Myocyte (in vitro differentiated cells): ENCODE measurements at places on chromosomes 2 and 18. TPM values are rescaled to one million over a fixed set of nuclear protein-coding genes. Genes with fewer than 3 reads are reported as not detected.

STPG4 gene
- total RNA-seq, result 0.24 TPM in 1 of 2 replicates, not detected in the other

CAPN14 gene
- 0.05 TPM in 1 of 2 replicates, not detected in the other for total RNA-seq

LCT gene
- 0.16 TPM in 1 of 2 replicates, not detected in the other for total RNA-seq

CLASP1 gene
- total RNA-seq, result 42.4 and 43.9 TPM in 2 replicates

CYS1 gene
- 0.16 and 1.1 TPM in 2 replicates for total RNA-seq

BUB1 gene
- 2.1 and 5.8 TPM in 2 replicates for total RNA-seq

PRKD3 gene
- 19.6 and 24.2 TPM in 2 replicates for total RNA-seq

NCL gene
- total RNA-seq, result 148 and 165 TPM in 2 replicates

GALNT3 gene
- total RNA-seq, result 0.16 and 0.37 TPM in 2 replicates

DYNAP gene
- total RNA-seq, result not detected in 2 replicates

UGT1A5 gene
- not detected in 2 replicates for total RNA-seq

ITGA4 gene
- total RNA-seq, result 14.4 and 31.9 TPM in 2 replicates

EPG5 gene
- total RNA-seq, result 31.8 and 33.3 TPM in 2 replicates

SERPINB13 gene
- not detected in 2 replicates for total RNA-seq

- peak; percentile 77 for DNase-seq
These were observed 570.1 kb downstream of the PLCL1 start for GRCh38 chr2:198374375-198375082.

GRCh38 chr2:104447831-104448434, 406.0 kb upstream of the POU3F3 start:
- no peak for DNase-seq

- peak; percentile 73 for DNase-seq
These were observed 107.4 kb downstream of the POLR1A start for GRCh38 chr2:85998071-85998991.

DNA sequence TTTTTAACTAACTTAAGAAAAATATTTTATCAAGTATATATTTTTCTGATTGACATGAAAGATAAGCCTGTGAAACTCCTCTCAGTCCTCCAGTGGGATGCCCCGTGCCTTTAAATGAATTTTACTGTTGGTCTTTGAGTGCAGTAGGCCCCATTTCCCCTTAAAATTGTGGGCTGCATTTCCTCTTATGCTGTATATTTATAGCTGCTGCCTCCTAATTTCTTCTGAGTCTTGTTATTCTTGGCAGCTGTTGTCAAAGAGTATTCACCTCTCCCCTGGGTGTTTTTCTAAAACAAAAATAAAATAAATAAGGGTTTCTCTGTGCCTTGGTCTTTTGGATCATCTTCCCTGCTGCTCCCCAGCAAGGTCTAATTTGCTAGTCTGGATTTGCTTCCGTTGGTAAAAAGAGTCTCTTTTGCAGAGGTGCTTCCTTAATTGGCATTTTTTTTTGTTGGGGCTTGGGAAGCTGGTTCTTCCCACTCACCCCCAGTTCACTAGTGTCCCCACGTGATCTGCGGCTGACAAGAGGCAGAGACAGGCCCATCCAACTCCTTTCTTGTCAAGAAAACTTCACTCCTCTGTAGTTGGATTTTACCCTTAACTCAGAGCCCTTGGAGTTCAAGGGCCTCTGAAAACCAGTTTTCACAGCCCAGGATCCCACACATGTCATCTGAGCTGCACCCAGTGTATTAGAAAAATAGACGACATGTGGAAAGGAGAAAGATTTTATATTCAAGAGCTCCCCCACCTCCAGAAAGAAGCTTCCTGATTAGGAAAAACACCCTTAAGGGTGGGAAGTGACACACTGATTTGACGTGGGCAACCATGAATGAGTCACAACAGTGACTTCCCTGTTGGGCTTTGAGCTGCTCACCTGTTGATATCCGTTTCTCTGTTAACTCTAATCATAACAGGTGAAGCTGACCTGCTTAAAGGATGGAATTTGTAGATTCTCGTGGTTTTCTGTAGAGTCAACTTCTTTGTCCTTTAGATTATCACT, 431.5 kb downstream of the DCDC2C start:
- no peak for DNase-seq

DNA sequence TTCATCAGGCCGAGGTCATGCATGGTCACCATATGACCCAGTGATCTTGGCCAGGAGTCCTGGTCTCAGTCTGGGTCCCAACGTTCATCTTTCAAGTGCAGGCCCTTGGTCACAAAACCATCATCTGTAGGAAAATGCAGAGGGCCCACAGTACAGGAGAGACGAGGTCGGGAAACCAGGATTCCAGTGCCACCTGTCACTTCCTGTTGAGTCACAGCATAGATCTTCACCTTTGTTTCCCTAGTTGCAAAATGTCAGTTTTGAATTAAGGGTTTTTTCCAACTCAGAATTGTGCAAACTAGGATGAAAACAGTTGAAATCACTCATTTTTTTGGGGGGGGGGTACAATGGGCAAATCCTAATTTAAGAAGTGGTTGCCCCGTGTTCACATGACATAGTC, 162.2 kb downstream of the INSIG2 start:
- DNase-seq, result no peak

DNA sequence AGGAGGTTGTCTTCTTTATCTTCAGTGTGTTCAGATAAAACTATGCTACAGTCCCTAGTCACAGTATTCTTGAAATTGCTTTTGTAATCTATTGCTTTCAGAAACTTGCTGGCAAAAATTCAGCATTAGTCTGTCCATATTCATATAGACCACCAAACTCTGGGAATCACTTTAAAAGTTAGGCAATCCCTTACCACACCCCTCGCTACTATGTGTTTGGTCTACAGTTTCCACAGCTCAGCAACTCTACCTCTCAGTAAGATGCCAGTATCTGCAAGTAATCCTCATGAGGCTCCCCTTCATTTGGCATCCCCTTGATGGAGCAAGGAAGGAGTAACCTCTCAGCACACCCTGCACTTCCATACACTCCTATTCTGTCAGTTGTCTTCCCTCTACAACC, 1706.6 kb upstream of the CELF4 start:
- DNase-seq, result no peak

- DNase-seq, result peak; percentile 13
These were observed 343.8 kb downstream of the PID1 start for GRCh38 chr2:228927028-228928010.

- peak; percentile 77 for DNase-seq
These were observed 63.5 kb upstream of the THOC1 start for GRCh38 chr18:331221-331821.

- no peak for DNase-seq
These were observed 69.7 kb downstream of the ZNF521 start for GRCh38 chr18:25282282-25282681.

GRCh38 chr2:232981356-232981755, 31.7 kb downstream of the NGEF start:
- no peak for DNase-seq

- peak; percentile 14 for DNase-seq
These were observed 214.1 kb upstream of the STON1 start for GRCh38 chr2:48315896-48316194.

GRCh38 chr2:113089916-113090315, 22.1 kb downstream of the IL1F10 start:
- no peak for DNase-seq

DNA sequence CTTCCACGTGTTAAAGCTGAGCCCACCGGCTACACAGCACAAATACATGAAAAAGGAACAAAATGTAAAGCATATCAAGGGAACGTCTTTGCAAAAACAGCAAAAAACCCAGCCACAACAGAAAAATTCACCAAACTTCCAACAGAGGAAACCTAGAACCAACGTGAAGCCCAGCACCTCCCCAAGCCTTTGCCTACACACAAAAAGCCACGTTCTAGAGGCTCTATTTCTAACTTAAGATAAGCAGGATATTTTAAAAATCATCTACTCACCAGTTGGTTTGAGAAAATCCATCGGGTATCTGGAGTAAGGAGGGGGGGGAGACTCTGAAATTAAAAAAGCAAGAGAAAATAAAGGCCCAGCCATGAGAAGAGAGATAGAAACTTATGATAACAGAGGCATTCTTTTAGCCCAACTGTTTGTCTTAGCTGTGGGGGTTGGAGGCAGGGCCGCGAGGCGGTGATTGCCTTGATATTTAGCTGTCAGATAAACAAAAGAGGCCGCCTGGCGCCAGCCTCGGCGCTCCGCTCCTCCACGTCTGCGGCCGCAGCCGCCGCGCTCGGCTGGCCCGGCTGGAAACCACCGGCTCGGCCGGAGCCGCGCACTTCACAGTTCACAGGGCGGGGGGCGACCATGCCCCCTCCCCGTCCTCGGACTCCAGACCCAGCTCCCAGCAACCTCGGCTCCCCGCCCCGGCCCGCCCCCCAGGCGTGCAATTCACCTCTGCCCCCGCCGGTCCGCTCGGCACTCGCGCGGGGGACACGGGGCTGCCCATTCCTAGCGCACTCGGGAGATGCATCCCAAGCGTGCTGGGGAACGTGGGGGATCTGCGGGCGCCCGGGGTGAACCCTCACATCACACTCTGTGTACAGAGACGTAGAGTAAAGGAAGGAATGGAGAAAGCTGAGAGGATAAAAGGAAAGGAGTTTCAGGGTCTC, 2.4 kb downstream of the SMAD7 start:
- no peak for DNase-seq

GRCh38 chr2:152883951-152884487, 165.6 kb downstream of the ARL6IP6 start:
- DNase-seq, result no peak

DNA sequence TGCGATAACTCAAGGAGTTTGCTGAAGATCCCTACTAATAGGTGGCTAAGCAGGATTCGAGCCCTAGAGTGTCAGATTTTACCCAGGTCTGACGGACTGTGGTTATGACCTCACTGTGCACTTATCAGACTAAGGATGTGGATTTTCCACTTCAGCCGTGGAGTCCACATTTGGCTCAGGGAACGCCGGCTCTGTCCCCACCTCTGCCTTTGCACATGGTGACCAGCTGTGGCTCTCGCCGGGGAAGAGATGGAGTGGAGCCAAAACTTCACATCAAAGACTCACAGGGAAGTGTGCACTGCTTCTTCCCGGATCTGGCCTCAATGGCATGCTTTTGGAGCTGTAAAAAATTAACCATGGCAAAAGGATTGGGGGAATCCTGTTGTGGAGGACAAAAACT, 249.3 kb upstream of the APCDD1 start:
- peak; percentile 16 for DNase-seq

GRCh38 chr2:69779258-69780001, 37.5 kb downstream of the ANXA4 start:
- peak; percentile 86 for DNase-seq

DNA sequence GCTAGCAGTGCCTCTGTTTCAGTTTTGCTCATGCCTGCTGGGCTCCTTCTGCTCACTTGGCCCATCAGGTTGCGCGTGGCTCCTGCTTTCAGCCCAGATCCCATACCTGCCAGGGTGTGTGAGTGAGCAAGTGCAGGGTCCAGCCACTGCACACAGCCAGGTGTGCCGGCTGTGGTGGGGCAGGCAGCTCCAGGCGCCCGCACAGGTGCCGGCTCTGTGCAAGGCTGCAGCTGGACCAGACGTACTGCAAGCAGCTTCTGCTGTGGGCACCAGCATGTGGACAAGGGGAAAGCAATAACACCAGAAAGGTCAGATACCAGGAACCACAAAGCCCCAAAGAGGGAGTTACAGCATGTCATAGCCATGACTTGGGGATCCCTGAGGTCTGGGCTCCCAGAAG, 5.6 kb upstream of the PCARE start:
- DNase-seq, result no peak

DNA sequence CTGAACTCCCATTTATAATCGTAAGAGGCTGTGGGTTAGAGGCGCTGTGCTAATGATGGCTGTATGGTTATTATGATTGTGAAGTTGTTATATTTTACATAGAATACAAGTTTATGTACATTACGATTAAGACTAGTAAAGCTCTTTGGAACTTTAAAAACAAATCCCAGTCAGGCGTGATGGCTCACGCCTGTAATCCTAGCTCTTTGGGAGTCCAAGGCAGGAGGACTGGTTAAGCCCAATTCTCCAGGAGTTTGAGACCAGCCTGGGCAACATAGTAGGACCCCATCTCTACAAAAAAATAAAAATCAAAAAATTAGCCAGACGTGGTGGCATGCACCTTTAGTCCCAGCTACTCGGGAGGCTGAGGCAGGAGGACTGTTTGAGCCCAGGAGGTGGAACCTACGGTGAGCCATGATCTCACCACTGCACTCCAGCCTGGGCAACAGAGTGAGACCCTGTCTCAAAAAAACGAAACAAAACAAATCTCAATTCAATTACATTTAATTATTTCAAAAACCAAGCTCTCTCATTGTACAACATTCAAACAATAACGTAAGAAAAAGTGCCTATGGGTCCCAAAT, 23.9 kb upstream of the KCMF1 start:
- no peak for DNase-seq

DNA sequence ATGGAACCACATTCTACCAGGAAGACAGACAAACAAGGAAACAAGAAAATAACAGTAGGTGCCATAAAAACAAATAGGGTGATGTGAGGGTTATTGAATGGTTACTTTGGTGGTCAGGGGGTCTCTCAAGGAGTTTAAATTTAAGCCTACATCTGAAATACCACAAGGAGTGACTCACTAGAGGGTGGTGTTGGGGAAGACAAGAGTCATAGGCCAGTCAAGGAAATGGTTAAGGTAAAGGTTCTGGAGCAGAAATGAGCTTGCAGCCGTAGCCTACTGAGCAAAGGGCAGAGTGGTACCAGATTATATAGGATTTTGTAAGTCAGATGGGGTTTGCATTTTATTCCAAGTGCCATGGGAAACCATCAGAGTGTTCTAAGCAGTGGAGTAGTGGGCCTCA, 135.6 kb upstream of the DAPL1 start:
- no peak for DNase-seq

GRCh38 chr2:145687442-145688134, 1167.7 kb upstream of the ZEB2 start:
- no peak for DNase-seq

GRCh38 chr18:47601581-47602272, 328.7 kb downstream of the SMAD2 start:
- no peak for DNase-seq

- DNase-seq, result no peak
These were observed 1.0 kb downstream of the ALKAL2 start for GRCh38 chr2:286774-287392.

DNA sequence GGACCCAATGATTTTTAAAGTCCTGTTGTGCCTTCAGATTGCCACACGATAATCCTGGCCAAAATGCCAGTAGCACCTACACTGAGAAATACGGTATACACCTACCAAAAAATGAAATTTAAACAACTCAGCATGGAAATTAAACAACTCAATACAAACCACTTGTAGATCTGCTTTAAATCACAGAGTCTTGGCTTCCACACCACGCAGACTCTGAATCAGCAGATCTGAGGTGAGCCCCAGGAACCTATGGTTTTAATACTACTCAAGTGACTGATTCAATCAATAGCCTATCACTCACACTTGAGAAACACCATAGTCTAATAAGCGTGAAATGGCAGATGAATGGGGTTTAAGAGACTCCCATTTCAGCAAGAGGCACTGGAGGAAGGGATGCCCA, 46.9 kb downstream of the MAP4K3 start:
- no peak for DNase-seq
